ENCODE measurements at places on chromosomes 5 and 9.

DNA sequence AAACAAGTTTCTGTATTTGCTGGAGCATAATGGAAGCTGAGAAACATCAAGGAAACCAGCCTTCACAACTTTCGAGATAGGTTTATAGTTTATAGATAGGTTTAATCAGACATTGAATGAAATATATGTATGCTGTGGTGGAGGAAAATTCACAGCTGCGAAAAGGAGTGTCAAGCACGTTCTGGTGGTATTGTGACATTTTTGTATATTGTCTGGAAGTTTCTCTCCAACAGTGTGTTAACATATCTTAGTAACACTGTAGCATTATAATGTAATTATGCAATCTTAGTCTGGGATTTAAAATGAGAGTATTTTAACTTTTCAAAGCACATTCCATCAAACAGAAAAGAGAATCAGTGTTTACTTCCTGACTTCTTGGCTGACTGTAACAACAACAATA is 50.0 kb downstream of the FCHO2 start:
- DNase-seq = no peak

GRCh38 chr5:6394429-6395101 is 16.2 kb upstream of the MED10 start:
- DNase-seq = no peak

- DNase-seq = no peak
Measured at GRCh38 chr9:95815961-95816360, 59.5 kb upstream of the ERCC6L2 start.

GRCh38 chr9:137682428-137683105 is 63.8 kb downstream of the EHMT1 start:
- DNase-seq = no peak

GRCh38 chr5:148730270-148730669 is 75.9 kb upstream of the HTR4 start:
- DNase-seq = no peak

GRCh38 chr5:64690417-64691151 is at the start of gene SHISAL2B:
TSS of gene SHISAL2B (plus strand) at chr5:64690503. CDS start at chr5:64690624, 121 bp downstream.
- no peak for DNase-seq

DNA sequence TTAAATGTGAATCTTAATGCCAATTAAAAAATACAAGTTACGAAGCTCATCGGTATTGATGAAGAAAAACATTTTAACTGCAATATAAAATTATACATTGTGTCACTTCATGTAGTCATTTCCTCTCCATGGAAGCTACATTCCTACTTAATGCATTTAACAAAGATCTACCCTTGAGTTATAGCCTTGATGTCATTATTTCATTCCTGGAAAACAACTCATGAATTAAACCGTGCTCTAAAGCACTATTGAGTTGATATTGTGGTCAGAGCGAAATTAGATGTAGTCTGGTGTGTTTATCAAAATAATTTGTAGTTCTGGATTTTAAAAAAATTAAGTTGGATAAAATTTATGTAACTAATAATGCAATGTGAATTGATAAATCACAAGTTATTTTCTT is 11.1 kb downstream of the C5orf47 start:
- no peak for DNase-seq

- no peak for DNase-seq
Measured at GRCh38 chr9:123727332-123727731, 202.6 kb downstream of the DENND1A start.

GRCh38 chr9:134992755-134993124 is 75.0 kb upstream of the FCN1 start:
- no peak for DNase-seq

DNA sequence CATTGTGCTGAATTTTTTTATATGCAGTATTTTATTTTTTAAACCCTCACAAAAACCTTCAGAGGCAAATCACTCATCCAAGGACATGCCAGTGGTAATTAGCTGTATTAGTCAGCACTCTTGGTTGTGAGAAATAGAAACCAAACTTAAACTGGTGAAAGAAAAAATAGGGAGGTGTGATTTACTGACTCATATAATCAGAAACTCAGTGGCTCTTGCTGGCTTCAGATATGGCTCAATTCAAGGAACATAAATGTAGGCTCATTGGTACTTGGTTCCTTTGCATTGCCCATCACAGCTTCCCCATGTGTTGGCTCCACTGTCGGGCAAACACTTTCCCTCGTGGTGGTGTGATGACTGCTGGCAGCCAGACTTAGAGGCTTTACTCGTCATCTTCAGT is 497.2 kb downstream of the MAT2B start:
- no peak for DNase-seq

- DNase-seq = peak; percentile 40
Measured at GRCh38 chr9:34123682-34124081, 2.8 kb downstream of the DCAF12 start.

DNA sequence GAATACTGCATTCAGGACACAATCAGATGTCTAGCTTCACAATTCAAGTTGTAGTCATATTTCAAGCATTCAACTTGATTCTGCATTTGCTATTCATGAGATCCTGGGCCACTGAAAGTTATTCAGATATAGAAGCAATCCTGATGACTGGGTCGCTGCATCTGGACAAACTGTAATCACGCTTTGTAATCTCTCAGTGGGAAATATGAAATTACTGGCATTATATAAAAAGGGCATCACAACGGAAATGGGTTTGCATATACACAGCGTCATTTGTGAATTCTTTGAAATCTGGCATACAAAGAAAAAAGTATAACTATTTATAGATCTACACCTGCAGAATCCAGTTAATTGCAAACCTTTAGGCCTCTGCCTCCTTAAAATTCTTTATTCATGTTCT is 102.2 kb downstream of the PARP8 start:
- no peak for DNase-seq

- no peak for DNase-seq
Measured at GRCh38 chr5:43104057-43104456, 16.7 kb upstream of the ZNF131 start.

DNA sequence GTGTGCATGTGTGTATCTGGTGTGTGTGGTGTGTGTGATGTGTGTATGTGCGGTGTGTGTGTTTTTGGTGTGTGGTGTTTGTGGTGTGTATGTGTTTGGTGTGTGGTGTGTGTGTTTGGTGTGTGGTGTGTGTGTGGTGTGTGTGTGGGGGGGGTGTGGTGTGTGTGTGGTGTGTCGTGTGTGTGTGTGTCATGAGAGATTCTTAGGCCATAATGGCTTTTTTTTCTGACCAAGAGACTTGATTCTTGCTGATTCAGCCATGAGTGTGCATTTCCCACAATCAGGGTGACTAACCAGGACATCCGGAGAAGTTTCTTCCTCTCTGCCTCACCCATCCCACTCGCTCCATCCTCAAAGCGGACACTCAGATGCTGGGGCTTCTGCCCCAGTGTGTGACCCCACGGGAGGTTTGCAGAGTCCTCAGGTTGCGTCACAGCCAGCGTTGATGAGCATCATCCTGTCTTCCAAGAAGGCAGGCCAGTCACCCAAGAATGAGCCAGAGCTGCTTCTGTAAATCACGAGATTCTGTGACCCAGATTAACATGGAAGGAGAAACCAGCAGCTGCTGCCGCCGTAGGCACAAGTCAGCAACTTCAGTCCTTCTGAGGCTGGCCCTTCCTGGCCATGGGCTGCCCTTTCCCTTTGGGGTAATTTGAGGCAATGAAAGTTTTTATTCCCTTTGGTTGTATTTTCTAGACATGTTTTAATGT is 12.5 kb upstream of the CTSL start:
- DNase-seq = peak; percentile 58

DNA sequence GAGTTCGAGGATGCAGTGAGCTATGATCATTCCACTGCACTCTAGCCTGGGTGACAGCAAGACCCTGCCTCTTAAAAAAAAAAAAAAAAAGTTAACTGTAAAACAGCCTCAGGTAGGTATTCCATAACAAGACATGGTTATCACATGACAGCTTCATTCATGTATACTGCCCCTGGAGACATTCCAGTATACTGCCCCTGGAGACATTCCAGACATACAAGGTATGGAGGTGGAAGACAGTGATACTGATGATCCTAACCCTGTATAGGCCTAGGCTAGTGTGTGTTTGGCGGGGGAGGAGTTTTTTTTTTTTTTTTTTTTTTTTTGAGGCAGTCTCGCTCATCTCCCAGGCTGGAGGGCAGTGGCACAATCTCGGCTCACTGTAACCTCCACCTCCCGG is 105.5 kb downstream of the RICTOR start:
- DNase-seq = no peak

DNA sequence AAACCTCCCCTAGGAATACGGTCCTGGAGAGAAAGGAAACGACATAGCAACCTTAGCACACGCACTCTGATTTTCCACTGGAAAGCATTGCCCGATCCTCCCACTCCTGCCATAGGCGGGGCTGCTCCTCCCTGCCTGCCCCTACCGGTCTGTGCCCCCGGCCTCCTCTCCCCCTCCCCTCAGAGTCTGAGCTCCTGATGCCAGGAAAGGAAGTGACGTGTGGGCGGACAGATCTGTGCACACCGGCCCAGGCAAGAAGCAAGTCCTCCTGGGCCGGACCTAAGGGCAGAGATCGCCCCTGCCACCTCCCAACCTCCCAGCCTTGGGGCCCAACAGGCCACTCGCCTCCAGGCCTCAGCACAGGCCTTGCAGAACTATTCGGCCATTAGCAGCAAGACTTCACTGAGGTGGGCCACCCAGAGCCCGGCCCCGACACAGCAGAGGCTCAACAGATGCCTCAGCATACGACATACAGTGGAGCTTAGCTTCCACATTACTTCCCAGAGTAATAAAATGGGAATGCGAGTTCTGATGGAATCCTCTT is 7.2 kb downstream of the NINJ1 start:
- DNase-seq = no peak

GRCh38 chr5:130126746-130127145 is 222.5 kb downstream of the CHSY3 start:
- no peak for DNase-seq

GRCh38 chr5:78355561-78355960 is 4.9 kb upstream of the SCAMP1 start:
- no peak for DNase-seq

- no peak for DNase-seq
Measured at GRCh38 chr5:134462761-134463160, 51.1 kb upstream of the CDKN2AIPNL start.

DNA sequence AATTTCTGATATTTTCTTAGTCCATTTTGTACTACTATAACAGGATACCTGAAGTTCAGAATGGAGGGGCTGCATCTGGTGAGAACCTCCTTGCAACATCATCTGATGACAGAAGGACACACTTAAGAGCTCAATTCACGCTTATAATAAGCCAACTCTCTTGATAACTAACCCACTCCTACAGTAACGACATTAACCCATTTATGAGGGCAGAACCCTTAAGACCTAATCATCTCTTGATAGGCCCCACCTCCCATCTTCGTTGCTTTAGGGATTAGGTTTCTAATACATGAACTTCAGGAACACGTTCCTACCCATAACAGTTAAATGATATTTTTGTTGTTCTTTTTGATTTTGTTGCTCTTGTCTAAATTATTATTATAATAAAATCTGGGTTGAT is 69.4 kb downstream of the TNPO1 start:
- no peak for DNase-seq

DNA sequence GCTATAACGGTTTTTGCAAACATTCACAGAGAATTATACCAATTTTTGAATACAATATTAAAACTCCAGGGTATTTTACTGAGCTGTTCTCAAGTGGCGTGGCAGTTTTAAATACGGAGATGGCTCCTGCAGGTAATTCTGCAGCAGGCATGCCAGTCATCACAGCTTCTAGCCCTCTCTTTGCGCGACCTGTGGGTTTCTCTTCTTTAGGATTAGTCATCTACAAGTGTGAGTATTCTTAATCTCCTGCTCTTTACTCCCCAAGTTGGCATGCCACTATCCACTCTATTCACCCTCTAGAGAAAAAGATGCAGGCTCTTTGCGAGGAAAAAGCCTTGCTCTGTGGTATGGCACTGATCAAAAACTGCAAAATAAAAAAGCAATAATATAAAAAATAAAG is 43.9 kb downstream of the ANKRD31 start:
- DNase-seq = no peak

GRCh38 chr5:118430076-118430475 is 558.3 kb downstream of the DTWD2 start:
- DNase-seq = no peak

- no peak for DNase-seq
Measured at GRCh38 chr9:72428329-72428728, 63.3 kb upstream of the ZFAND5 start.
